ENCODE measurements at places on chromosomes 6 and 20.
A peak's percentile ranks its signal among the peaks of the same experiment; 100 is the strongest.

DNA sequence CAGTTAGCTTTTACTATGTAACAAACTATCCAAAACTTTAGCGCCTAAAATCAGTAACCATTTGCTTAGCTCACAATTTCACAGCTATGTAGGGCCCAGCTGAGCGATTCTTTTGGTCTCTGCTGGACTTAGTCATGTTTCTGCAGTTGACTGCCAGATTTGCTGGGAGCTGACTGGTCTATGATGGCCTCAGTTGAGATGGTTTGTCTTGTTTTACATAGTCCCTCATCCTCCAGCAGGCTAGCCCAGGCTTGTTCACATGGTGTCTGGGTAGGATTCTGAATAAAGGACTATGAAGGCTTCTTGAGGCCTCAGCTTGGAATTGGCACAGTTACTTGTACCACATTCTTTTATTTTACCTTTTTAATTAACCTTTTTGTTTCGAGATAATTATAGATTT lies 247.8 kb upstream of the CHD6 start:
- DNase-seq, result no peak

GRCh38 chr6:3457710-3458602 lies 1.1 kb upstream of the SLC22A23 start:
- DNase-seq, result no peak

GRCh38 chr6:131931063-131931750 lies 20.0 kb downstream of the CCN2 start:
- no peak for DNase-seq

DNA sequence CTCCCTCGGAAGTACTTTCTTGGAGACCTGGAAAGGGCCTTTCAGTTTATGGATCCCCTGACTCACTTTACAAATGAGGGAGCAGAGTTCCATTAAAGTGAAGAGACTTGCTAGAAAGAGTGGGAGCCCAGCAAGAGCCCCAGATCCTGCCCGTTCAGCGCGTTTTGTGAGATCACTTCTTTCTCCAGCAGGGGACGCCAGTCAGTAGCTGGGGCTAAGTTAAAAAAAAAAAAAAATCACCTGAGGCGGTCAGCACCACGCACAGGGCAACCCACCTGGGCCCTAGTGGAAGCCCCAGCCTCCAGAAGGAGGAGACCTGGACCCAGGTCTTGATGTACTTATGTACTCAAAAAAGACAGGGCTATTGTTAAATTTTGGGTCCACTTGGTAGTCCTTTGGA lies 274.5 kb upstream of the RNF24 start:
- no peak for DNase-seq

GRCh38 chr6:129592516-129593232 lies 117.3 kb downstream of the ARHGAP18 start:
- DNase-seq, result no peak

DNA sequence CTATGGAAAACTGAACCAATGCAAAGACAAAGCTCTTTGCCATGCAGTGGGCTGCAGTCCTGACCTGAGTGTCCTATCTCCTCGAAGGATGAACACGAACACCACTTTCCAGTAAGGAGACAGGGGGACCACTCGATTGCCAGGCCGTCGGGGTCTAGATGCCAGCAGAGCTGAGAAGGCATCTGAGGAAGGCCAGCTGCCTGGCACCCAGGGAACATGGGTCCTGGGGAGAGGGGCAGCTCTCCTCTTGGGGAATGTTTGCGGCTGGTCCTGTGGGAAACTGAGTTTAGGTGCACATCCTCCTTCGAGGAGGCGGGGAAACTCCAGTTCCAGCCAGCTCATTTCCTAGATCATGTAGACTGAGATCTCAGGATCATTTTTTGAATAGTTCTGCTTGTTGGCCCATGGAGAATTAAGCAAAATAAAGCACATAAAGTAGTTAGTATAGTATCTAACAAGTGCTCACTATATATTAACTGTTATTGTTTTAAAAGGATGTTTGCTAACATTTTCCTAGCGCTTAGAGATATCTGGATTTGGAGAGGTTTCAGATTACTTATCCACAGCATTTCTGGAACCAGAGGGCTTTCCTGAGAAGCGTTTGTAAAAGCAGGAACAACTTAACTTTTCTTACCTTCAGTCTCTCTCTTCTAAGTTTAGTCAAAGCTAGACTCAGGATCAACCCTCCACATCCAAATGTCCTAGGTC lies 225.3 kb upstream of the FOXQ1 start:
- no peak for DNase-seq

DNA sequence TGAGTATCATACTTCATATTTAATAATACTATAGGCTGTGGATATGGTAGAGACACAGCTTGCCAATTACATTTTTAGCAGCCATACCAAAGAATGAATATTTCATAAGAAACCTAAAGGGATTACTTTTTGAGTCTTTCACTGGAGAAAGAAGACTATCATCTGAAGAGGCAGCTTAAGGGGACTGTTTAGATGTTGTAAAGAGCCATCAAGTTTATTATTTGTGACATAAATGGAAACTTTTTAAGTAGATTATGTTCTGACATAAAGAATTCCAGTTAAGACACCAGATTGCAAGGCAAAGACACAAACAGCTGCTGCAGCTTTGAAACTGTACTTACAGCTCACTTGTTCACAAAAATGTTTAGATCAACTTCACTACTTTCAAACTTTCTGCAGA lies 429.4 kb downstream of the TFAP2A start:
- DNase-seq, result no peak

DNA sequence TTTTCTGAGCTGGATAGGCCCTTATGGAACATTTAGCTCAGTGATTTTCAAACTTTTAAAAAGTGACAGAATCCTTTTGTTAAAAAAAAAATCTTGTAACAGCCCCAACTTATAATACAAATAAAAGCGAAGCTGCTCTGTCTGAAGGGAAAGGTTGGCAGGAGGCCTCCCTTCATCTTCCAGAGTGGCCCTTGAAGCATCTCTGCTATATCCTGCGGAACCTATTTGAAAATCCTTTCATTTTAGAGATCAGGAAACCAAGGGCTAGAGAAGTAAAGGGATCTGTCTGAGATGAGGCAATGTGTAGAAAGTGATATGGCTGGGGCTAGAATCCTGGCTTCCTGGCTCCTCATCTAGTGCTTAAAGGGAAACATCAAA lies 107.8 kb downstream of the UBE3D start:
- DNase-seq, result no peak

- DNase-seq, result no peak
These were observed 109.1 kb downstream of the LY86 start for GRCh38 chr6:6697620-6698019.

- no peak for DNase-seq
These were observed 244.3 kb downstream of the TTLL2 start for GRCh38 chr6:167569041-167569805.

- no peak for DNase-seq
These were observed 174.0 kb upstream of the FOXQ1 start for GRCh38 chr6:1137849-1138248.

DNA sequence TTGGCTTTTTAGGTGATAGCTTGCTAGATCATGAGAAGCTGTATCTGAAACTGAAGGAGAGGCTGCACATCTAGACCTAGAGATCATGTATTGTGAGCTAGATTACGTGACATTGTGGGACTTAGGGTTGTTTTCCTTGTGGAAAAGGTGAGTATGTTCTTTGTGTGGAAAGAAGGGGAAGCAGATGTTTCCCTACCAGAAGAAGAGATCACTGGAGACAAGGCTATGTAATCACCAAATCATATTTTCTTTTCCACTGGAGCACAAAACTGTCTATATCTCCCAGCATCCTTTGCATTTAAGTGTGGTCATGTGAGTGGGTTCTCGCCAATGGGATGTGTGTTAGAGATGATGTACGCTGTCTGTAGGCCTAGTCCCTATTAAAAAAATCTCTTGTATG lies 7.0 kb upstream of the EPB41L2 start:
- no peak for DNase-seq

- DNase-seq, result no peak
These were observed 172.9 kb upstream of the CDYL start for GRCh38 chr6:4603291-4603690.

- DNase-seq, result no peak
These were observed 107.9 kb upstream of the KCNK16 start for GRCh38 chr6:39430446-39430845.

DNA sequence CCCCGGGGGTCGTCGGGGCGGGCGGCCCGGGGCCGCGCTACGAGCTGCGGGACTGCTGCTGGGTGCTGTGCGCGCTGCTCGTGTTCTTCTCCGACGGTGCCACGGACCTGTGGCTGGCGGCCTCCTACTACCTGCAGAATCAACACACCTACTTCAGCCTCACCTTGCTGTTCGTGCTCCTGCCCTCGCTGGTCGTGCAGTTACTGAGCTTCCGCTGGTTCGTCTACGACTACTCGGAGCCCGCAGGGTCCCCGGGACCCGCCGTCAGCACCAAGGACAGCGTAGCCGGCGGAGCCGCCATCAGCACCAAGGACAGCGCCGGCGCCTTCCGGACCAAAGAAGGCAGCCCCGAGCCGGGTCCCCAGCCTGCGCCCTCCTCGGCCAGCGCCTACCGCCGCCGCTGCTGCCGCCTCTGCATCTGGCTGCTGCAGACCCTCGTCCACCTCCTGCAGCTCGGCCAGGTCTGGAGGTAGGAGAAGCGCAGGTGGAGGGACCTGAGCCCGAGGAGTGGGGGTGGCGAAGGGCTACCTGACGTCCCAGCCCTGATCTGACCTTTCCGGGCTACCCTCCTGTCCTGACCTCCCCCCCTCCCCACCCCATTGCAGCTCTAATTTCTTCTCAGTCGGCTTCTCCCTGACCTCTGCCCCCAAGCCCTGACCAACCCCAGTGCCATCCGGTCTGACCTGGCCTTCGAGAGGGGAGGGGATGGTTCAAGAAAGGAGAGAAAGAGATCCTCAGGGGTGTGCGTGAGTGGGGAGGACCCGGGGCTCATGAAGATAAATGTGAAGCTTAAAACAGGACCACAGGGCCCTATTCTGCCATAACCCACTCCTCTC lies 558 bp downstream of the XKR7 start:
- DNase-seq, result peak; percentile 72

- no peak for DNase-seq
These were observed 34.9 kb downstream of the RNF24 start for GRCh38 chr20:3980260-3981131.

- DNase-seq, result no peak
These were observed 17.0 kb downstream of the NFATC2 start for GRCh38 chr20:51525241-51526105.

- peak; percentile 24 for DNase-seq
These were observed 133.3 kb downstream of the ELOVL4 start for GRCh38 chr6:79813854-79814709.

DNA sequence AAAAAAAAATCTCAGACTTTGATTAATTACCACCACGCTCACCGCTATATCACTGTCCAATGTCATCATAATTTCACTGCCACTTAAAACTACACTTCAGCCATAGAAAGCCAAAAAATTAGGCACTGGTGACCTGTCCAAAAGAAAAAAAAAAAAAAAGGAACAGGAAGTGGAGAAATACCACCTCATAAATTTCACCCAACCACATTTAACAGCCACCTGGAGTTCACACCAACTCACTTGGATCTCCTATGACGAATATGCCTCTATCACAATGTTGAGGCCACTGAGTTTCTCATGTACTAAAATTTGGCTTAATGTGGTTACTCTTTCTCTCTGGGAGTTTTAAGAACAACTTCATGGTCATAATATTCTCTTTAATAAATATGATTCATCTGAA lies 237.5 kb upstream of the RSPO3 start:
- no peak for DNase-seq

DNA sequence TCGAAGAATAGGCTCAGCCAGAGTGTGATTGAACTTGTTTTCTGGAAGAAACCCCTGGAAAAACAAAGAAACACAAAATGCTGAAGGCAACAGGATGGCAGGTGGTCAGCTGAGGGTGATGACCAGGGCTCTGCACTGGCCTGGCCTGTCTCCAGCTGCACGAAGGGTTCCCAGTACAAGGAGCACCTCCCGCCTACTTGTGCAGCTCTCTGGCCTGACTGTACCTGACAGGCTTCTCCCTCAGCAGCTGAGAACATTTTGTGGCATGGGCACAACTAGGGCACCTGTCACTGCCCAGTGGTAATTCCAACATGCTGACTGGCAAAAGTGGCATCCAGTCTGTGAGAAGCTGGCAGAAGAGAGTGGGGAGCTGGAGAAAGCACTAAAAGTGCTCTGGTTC lies 38.8 kb upstream of the EMILIN3 start:
- DNase-seq, result no peak

- DNase-seq, result no peak
These were observed 8.5 kb downstream of the GCM2 start for GRCh38 chr6:10873374-10873773.

DNA sequence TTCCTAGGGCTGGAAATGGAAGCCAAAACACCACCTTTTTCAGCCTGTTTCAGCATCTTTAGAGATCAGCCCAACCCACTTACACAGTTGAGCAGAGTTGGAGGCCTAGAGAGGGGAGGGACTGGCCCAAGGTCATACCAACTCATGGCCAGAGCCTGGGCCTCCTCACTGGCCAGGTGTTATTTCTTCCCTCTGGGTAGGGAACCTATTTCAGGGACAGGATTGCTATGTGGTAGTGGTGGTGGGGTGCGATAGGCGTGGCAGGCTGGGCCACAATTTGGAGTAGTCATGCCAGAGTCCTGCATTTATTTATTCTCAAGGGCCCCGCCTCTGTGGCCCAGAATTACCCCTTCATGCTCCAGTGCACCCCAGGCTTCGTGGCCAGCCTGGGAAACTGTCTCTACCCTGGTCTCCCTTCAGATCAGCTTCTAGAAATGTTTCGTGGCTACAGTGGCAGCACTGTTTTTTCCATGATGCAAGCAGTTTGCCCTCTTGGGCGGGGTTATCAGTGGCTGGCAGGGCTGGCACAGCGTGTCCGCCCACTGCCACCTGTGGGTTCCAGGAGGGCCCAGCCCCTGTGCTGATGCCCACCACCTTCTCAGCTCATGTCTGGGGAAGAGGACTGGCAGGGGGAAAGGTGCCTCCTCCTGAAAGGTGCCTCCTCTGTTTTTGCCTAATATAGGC lies 6.2 kb downstream of the VEGFA start:
- DNase-seq, result no peak

DNA sequence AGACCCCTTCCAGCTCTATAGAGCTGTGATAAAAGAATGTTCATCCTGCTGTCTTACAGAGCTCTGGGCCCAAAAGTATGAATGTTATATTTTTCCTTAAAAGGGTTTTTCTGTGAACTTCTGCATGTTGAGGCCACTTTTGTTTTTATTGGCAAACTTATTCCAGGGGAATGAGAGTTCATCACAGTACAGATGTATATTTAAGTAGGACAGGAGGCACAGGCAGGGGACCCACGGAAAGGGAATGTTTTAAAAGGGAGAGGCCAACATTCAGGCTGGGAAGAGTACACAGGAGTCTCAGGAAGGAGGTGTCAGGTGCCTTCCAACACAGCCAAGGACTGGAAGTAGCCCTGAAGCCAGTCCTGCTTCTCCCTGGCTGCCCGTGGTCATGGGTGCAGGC lies 148.4 kb downstream of the EYA2 start:
- no peak for DNase-seq

- no peak for DNase-seq
These were observed 40.6 kb upstream of the NKX2-2 start for GRCh38 chr20:21554376-21554890.

GRCh38 chr6:154791556-154792317 lies 58.5 kb downstream of the SCAF8 start:
- no peak for DNase-seq

DNA sequence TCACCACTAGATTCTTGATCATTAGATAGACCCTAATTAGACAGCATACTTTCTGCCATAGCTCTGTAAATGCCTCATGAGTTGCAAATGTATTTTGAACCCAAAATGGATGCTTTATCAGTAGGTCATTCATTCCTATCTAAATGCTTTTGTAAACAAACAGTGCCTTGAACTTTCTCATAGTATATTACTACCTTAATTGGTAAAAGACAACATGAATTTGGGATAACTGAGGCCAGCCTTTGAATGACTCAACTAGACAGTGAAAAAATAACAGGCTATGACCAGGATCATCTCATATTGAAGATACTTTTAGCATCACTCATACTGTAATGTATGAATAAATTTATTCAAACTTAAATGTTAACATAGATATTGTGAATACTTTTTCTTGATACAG lies 37.0 kb upstream of the PRL start:
- DNase-seq, result no peak
